MCF 10A (cell line): ENCODE measurements at places on chromosomes 5 and 9. TPM values are rescaled to one million over a fixed set of nuclear protein-coding genes. Genes with fewer than 3 reads are reported as not detected.

- peaks cover 5% of the 10 kb centered on the region for H3K36me3 ChIP-seq
- H3K4me3 ChIP-seq: no peak overlapping the region
- no peak for DNase-seq
- H3K27ac ChIP-seq: no peak overlapping the region
- H3K4me1 ChIP-seq: no peaks in the 10 kb centered on the region
These were observed 99.6 kb upstream of the SPEF2 start for GRCh38 chr5:35518104-35518503.

DNA sequence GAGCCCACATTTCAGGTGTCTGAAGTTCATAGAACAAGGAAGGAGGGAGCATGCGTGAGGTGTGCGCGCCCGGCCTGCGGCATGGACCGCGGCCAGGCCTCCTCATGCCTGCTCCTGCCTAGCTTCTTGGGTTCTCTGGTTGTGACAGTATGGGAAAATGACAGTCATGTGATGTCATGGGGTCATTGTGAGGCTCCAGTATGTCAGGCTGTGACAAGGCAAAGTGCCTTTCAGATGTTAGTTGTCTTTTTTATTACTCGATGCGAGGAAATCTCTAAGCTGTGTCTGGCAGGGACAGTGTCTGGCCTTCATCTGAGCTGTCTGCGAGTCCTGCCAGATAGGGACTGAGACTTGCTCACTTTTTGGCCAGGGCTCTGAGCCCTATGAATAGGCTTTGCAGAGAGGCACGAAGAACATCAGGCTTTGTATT lies 13.3 kb downstream of the UCK1 start:
- DNase-seq: no peak
- H3K36me3 ChIP-seq: peaks cover 37% of the 10 kb centered on the region
- H3K27ac ChIP-seq: no peak overlapping the region
- H3K4me1 ChIP-seq: no peaks in the 10 kb centered on the region

Gene TESK1
- total RNA-seq: 32.1 and 41.9 TPM in 2 replicates

DNA sequence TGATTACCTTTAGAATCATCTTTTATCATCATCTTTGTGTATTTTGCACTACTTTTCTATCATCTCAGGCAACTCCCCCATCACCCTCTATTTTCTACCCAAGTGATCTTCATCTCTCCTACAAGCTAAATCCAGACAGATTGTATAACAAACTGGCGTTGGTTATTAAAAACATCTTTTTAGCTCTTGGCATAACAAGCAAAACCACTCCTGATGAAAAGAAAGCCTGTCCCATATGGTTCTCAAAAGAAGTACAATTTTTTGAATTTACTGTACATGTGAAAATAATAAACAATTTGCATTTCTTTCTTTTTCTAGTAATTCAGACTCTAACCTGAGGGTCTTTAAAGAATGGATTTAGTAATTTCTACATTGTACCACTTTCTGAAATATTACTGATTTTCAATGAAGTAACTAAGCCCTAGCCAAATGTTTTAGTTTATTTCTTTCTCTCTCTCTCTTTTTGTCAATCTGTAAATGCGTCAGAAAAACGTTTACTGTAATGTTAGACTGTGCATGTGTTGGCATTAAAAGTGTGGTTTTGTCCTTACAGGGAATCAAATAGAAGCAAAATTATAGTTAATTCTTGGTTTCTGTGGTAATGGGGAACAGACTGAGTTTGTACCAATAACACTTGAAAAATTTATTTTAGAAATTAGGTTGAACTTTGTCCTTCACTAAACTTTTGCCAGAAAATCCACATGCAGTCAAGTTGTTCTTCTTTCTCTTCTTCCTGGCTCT lies 52.5 kb upstream of the RPS23 start:
- H3K4me1 ChIP-seq: no peaks in the 10 kb centered on the region
- DNase-seq: no peak
- H3K36me3 ChIP-seq: no peaks in the 10 kb centered on the region
- no peak overlapping the region for H3K27ac ChIP-seq
- H3K27me3 ChIP-seq: no peaks in the 10 kb centered on the region
- H3K4me3 ChIP-seq: no peak overlapping the region

- no peaks in the 10 kb centered on the region for H3K27me3 ChIP-seq
- H3K4me3 ChIP-seq: no peak overlapping the region
- H3K36me3 ChIP-seq: no peaks in the 10 kb centered on the region
- H3K27ac ChIP-seq: no peak overlapping the region
- DNase-seq: no peak
- H3K4me1 ChIP-seq: no peaks in the 10 kb centered on the region
These were observed 61.0 kb downstream of the C5 start for GRCh38 chr9:120989065-120989464.

GRCh38 chr9:757246-757881 lies 84.1 kb upstream of the DMRT1 start:
- H3K36me3 ChIP-seq: peaks cover 21% of the 10 kb centered on the region
- no peak overlapping the region for H3K4me3 ChIP-seq
- peak; percentile 74 for DNase-seq
- peaks cover 7% of the 10 kb centered on the region for H3K4me1 ChIP-seq
- no peaks in the 10 kb centered on the region for H3K27me3 ChIP-seq

DNA sequence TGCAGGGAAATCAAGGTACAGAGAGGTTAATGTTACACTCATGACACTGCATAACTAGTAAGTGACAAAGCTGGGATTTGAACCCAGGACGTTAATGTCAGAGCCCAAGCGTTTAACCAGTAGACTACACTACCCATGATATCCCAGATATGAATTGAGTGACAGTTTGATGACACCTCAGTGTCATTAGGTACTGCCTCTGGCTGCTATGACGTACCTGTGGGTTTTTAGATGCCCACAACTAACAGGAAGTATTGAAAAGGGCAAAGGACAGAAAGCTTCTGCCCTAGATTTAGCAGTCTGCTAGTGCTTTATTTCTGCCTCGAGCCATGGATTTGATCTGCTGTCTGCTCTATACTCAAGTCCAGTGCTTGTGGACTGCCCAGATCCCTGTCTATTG lies 56.2 kb downstream of the GLRA1 start:
- DNase-seq: no peak
- H3K4me3 ChIP-seq: no peak overlapping the region
- H3K27ac ChIP-seq: no peak overlapping the region
- H3K36me3 ChIP-seq: no peaks in the 10 kb centered on the region
